SHP77 (cell line): ENCODE measurements at places on chromosomes 6 and 20.

GRCh38 chr20:40689100-40689942 is at the start of gene MAFB:
TSS of gene MAFB (minus strand) at chr20:40689236. CDS start at chr20:40688850, 386 bp downstream.
- no peak for DNase-seq

GRCh38 chr6:146775220-146775619 is 176.4 kb downstream of the ADGB start:
- DNase-seq = no peak

GRCh38 chr6:106477790-106478189 is 117.3 kb downstream of the CRYBG1 start:
- DNase-seq = no peak

GRCh38 chr6:79733388-79733787 is 102.3 kb downstream of the SH3BGRL2 start:
- DNase-seq = no peak

DNA sequence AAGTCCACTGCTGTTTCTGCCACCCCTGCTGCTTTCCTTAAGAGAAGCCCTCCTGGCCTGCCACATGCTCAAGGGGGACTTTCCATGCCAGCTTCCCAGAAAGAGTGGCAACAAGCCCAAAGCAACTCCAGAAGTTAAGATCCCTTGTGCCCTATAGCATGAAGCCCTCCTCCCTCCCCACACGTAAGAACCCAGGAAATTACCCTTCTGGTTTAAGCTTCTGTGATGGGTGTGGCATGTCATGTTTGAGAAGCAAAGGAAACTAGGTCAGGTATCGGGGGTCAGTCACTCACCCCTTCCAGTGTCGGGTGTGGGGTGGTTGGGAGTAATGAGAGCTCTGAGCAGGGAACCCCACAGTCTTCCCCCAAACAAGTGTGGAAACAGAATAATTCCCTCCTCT is 196.1 kb downstream of the LRFN2 start:
- no peak for DNase-seq

DNA sequence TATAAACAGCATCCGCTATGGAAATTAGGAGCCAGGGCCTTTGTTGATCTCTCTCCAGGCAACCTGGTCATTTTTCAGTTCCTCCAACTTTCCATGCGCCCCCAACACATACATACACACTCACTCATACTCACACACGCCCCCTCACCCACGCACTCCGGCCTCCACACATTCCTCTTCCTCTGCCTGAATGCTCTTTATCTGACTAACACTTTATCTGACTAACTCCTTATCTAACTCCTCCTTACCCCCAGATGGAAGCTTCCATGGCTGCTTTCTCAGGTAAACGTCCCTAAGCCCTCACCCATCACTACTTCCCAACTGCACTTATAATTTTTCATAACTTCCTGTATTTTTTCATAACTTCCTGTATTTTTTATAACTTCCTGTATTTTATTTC is 17.4 kb downstream of the CASS4 start:
- no peak for DNase-seq

DNA sequence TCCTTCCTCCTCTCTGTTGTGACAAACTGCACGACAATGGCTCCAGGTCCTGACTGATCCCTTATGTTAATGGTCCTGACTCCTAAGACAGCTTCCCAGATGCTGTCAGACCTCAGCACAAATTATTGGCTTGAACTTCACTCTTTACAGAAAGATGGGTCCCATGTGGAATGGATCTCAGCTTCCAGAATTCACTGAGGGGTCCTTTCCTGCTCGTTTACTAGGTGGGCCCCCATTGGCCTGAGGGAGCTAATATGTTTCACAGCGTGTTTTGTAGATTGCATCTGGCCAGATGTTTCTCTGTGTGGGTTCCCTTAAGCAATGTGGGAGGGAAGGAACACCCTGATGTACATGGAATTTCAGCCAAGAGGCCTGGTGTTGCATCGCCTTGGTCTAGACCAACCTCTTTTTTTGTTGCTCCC is 826.6 kb downstream of the MAFB start:
- no peak for DNase-seq

DNA sequence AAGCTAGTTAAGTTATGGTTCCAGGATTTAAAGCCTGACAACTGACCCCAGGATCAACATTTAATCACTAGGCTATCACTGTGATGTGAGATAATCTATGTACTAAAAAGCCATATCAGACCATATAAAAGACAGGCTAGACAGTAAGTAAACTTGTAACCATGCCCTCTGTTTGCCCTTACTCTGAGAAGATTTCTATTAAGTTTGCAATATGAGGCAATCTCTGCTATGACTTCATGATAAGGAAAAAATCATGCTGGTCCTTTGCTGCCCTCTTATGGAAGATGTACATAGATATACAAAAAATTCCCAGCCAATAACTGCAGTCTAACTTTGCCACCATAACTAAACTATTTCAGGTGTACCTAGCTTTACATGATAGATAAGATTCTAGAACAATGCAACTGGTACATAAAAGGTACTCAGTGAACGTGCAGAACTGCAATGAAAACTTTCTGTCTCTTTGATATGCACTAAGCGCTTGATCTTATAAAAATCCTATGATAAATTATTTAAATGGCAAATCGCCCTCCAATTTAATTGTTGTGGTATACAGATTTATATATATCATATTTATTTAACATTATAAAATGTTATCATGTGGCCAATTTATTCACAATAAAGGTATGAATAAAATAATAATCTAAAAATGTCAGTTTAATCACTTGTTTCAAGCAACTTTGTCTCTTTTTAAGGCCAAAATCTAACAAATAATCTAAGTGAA is 70.5 kb downstream of the FAM217A start:
- peak; percentile 38 for DNase-seq
